ENCODE measurements at places on chromosomes 1 and 21.

- DNase-seq, result no peak
These were observed 2.8 kb upstream of the NUP210L start for GRCh38 chr1:154157520-154158306.

- no peak for DNase-seq
These were observed 36.6 kb downstream of the BMP8A start for GRCh38 chr1:39528082-39528481.

DNA sequence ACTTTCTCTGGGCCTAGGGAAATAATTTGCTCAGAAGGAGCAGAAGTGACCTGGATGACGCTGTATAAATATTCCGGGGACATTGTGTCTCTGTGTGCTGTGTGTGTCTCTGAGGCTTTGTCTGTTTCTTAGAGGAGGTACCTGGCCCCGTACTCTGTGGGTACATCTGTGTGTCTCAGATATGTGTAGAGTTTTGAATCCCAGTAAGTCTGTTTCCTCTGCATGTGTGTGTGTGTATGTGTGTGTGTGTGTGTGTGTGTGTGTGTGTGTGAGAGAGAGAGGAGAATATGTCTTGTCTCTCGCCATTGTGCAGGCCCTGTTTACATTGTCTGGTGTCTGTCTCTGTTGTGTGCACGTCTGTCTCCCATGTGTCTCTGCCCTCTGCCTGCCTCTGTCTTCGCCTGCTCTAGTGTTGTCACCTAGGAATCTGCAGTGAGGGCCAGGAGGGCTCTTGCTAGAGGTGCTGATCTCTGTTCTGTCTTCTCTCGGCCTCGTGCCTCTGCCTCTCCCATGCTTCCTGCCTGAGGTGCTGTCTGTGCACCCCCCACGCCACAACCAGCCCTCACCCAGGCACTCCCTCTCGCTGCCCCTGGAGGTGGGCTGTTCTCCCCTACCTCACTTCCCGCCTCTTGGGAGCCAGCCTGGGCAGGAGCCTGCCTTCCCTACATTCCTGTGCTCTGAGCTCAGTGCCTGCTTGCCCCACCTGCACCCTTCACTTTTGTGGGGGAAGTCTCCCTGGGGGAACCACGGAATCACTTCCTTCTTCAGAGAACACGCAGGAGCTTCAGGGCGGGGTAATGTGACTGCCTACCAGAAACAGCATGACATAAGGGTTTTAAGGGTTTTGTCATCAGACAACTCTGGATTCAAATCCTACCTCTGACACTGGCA, 5.9 kb downstream of the MAP7D1 start:
- DNase-seq, result peak; percentile 15

- no peak for DNase-seq
These were observed 3.2 kb downstream of the RAP1GAP start for GRCh38 chr1:21665711-21666575.

DNA sequence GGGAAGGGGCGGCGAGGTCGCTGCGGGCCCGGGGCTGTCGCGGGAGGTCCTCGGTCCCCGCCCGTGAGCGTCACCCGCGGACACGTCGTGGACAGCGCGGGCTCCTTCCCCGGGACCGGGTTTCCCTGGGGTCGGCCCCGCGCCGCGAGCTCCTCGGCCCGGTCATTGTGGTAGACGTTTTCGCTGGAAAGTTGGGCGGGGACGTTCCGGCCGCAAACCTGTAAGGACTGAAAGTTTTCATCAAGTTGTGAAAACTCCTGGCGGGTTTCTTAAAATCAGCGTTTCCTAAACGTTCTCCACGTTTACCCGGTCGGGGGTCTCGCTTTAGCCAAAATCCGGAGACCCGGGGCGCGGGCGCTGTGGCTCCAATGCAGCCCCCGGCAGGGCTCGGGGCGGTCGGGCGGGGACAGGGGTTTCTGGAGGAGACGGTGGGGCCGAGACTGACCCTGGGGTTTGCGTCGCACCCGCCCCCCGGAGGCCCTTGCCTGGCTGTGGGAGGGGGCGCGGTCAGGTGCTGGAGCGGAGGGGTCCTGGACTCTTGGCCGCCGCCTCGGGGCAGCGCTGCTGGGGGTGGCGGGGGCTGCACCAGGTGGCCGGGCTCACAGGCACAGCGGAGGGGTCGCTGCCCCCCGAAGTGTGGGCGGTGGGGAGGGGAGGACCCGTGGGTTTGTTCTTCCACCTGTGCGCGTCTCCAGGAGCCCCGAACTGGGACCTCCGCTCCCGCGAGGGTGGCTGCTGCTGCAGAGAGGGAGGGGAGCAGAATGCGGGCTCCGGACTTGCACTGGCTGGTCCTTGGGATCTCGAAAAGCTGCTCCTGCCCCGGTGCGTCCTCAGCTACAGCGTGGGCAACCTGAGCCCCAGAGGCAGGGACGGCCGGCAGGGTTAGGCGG, 827 bp downstream of the PRKCZ start:
- peak; percentile 72 for DNase-seq

DNA sequence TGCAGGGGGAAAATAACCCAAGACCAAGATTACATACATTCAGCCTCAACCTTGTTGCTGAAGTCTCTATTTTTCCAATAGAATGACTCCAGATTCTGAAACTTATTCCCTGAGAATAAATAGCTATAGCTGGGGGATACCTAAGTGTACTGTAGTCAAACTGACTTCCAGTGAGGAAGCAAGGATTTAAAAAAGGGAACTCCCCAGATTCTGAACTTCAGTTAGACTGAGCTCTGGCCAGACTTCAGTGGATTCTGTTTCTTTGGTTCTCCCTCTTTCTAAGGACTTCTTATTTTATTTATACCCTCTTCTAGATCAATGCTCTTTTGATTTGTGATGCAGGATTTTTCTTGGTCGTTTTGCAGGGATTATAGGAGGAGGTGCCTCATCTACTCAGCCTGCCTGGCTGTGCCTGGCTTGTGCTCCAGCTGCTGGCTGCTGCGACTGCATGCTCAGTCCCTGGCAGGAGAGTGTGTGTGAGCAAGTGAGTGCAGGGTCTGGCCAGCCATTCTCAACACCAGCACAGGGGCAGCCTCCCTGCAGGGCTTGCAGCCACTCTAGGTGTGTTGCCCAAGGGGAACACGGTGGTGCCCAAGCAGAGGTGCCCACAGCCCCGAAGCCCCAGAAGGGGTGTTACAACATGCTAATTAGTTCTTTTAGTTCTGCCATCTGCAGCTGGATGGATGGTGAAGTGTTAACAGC, 43.0 kb downstream of the SPATA17 start:
- DNase-seq, result no peak

DNA sequence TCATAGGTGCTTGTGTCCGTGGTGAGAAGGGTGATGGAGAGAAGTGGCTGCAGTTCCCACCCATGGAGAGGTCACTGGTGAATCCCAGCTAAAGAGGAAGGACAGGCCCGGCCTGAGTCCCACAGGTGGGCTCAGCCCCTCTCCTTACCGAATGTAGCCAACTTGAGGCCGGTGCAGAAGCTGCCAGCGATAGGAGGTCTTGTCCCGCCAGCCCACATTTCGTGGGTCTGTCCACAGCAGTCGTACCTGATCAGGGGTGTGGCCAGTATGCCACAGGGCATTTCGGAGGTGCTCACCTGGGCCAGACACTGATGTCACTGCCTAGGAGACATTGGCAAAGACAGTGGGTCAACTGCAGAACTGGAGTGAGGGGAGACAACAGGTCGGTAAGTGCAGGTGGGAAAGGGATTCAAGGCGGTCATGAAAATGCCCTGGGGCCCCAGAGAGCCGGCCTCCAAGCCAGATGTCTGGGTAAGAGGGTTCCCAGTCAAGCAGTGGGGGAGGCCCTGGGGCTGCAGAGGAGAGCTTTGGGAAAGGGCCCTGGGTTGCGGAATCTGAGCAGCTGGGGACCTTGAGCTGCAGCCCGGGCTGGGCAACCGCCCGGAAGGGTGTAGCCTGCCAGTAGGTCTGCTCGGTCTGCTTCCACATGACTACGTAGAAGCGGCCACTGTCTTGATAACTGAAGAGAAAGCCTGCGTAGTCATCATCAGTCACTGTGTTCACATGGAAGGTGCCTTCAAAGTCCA, 10.6 kb downstream of the THBS3 start:
- no peak for DNase-seq

GRCh38 chr1:2787163-2787911, 14.2 kb downstream of the TTC34 start:
- no peak for DNase-seq

DNA sequence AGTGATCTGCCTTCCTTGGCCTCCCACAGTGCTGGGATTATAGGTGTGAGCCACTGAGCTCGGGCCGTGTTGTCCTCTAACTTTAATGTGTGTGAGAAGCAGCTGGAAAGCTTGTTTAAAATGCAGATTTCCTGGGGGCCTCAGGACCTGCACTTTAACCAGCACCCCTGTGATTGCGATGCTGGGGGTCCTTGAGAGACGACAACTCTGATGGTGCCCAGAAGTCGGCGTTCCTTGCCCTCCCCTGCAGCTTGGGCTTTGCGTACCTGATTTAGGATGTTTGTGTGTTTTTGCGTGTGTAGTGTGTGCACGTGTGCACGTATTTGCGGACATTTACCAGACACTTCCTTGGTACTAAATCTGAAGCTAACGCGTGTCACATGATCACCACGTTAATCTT, 10.9 kb downstream of the IFNGR2 start:
- DNase-seq, result no peak

DNA sequence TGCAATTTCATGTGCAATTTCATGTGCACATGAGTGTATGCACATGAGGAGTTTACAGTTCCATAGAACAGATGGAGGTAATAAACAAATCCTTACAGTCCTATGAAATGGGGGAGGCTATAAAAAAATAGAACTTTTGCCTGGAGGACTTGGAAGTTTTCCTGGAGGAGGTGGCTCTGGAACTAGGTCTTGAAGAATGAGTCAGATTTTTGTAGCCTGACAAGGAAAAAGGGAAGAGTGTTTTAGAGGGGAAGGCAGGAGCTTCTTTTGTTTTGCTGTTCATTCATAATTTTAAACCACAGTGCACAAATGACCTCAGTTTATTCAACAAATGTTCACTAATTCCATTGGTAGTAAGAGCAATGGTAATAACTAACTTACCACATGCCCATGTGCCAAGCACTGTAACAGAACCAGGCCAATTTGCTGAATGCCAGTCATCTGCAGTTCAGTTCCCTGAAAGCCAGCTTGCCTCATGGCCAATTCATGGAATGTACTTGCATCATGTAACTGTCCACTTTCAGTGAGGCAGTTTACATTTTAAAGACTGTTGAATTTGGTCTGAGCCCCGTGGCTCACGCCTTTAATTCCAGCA, 2.7 kb downstream of the DIO1 start:
- DNase-seq, result no peak

DNA sequence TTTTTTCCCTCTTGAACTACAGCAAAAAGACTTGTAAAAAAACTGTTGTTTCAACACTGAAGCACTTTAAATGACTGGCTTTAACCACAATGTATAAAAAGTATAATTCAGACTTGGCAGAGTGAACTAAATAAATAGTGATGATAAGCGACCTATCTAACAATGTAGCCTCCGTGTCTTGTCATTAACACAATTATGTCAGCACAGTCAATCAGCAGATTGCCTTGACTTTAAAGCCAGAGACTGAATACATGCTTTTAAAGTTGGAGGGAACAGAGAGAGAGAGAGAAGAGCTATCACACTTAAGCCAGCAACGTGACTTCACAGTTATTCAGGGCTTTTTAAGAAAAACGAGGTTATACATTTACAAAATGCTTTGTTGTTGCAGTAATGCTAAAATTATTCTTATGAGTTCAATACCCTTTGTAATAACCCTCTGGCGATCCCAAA, 378.1 kb downstream of the LMO4 start:
- no peak for DNase-seq

- DNase-seq, result no peak
These were observed 8.4 kb upstream of the VCAM1 start for GRCh38 chr1:100710906-100711682.

- no peak for DNase-seq
These were observed 466 bp downstream of the PEX10 start for GRCh38 chr1:2411801-2412394.

DNA sequence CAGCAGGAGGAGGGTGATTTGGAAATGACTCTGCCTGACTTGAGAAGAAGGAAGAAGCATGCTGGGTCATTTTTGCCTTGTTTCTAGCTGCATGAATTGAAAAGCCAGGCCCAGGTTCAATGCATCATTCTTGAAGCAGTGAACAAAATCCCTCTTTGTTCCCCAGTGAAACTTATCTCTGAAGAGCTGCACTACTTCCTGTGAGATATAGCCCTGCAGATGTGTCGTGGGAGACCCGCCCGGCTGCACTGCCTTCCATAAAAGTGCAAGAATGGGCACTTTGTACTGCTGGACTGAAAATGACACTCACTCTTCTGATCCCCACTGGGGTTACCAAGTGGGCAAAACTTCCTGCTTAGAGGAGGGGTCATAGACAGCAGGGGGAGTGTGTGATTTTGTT, 249.2 kb upstream of the NFIA start:
- no peak for DNase-seq

DNA sequence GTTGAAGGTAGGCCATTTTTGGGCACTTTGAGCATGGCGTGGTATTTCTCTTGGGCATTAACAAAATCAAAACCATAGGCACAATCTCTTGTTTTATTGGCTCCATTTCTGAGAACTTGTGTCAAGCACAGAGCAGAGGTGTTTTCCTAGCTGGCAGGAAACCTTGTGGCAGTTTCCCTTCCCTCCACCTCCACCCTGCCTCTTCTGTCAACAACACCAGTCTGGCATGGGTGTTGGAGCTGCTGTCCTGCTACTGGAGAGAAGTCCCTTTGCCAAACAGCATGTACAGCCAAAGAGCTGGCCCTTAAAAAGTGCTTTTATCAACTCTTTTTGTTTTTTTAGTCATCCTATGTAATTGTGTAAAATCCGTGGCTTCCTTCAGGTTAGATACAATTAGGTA, 16.0 kb downstream of the ATP1A1 start:
- no peak for DNase-seq

DNA sequence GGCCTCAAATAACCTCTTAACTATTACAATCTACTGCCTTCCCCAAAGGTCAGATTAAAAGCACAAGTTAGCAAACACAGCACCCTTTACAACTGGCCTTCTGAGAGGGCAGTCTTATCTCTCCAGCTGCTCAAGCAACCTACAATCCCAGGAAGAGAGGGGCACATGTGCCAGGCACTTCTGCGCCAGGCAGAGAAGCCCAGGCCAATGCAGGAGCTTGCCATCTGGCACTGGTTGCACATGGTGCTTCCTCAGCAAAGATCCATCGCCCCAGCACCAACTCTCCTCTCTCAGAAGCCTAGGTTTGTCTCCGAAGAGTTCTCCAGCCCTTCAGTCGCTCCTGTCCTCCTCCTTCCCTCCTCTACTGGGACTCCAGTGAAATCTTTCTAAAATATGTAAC, 2.5 kb downstream of the STK40 start:
- no peak for DNase-seq

DNA sequence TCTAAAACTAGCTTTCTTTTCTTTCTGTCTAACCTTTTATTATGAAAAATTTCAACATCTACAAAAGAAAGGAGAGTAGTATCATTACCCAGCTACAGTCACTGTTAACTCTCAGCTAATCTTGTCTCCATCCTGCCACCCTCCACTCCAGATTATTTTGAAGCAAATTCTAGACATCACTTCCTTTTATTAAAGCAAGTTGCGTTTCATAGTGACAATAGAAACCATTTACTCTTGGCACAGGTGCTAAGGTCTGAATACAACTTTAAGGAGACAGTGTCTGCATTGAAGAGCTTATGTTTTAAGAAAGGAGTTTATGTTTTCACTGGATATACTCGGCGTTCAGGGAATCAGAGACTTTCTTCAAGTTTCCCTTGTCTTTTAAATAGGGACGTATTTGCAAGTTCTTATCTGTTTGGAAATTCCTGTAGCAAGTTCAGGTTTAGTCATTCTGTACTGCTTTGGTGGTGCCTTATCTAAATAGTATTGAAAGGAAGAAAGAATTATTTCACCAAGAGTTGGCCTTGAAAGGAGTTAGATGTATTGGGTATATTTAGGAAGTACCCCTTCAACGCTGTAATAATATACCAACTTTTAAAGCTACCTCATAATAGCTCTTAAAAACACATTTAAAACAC, 42.7 kb downstream of the ITSN1 start:
- no peak for DNase-seq

All from right kidney (tissue), 9 donors.